HFFc6 (cell line): ENCODE measurements at places on chromosomes 2 and 18.
A peak's percentile ranks its signal among the peaks of the same experiment; 100 is the strongest.

- DNase-seq: no peak
These were observed 12.1 kb upstream of the CYBRD1 start for GRCh38 chr2:171509945-171510731.

DNA sequence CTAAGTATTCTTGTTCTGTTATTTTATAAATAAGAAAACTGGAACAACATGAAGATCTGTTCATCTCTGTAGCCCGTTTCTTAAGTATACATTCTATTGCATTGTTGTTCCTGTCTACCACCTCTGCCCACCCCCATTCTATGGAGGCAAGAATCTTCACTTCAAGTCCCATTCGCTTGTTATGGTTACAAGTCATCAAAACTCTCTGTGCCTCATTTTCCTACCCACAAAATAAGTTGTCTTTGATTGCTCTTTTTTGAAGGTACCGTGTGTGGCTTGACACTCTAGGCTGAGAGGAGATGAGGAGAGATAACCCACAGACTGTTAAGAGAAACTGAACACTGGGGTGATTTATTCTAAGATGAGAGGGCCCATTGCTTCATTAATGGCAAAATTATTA is 2.9 kb upstream of the EVA1A start:
- DNase-seq: no peak

DNA sequence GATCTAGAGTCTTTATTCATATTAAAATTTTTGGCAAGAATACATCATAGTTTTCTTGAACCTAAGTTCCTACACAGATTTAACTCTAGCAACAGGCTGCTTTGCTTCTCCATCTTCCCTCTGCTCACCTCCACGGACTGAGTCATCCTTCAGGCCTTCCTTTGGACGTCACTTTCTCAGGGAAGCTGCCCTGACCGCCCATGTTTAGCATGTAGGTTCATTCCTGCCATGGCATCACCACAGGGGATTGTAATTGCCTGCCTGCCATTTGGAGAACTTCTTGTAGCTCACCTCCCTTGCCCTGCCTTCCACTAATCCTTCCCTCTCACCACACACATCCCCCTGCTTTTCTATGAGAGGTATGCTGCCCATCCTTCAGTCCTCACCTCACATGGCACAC is 43.9 kb upstream of the B3GNT2 start:
- peak; percentile 56 for DNase-seq

DNA sequence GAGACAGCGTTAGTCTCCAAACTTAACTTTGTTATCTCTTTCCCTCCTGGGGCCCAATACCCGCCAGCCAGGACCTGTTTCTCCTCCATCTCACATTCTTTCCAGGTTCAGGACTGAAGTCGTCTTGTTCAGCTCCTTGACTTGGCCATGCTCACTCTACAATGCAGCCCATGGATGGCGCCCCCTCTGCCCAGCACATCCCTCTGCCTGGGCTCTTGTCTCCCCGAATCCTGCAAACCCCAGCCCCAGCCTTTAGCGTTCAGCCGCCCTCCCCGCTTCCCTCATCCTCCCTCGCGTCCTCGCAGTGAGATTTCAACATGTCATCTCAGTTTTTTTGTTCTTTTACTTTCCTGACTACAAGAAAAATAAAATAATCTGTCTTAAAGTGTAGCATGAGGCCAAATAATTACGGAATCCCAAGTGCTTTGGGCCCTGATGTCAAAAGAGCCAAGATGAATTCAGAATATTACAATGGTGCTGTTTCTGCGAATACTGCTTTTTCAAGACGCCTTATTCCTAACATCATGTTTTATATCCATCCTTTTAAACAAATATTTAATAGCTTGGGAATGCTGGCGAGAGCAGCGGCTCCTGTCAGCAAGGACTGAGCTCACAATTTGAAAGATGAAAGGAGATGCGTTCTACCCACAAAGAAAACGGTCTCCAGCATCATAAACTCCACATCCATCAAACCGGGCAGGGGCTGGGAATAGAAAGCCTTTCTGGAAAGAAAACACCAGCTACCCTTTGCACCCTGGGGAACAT is 1.0 kb downstream of the FAM178B start:
- DNase-seq: no peak

DNA sequence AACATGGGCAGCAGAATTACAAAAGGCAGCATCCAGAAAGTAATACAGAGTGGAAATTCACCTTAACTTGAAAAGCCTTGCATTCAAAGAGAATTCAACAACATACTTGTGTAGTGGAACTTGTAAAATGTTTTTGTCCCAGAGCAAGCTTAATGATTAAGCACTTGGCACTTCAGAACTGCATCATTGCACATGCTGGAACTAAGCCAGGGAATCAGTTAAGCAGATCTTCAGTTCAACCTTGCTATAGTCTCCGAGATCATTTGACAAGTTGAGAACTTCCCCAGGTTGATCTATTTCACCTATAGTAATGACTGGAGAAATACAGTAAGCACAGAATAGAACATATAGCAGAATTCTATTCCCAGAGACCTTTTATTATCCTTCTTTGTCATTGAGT is 1337.2 kb upstream of the NXPH2 start:
- DNase-seq: no peak

- no peak for DNase-seq
These were observed 11.0 kb upstream of the SMCHD1 start for GRCh38 chr18:2644535-2644934.

DNA sequence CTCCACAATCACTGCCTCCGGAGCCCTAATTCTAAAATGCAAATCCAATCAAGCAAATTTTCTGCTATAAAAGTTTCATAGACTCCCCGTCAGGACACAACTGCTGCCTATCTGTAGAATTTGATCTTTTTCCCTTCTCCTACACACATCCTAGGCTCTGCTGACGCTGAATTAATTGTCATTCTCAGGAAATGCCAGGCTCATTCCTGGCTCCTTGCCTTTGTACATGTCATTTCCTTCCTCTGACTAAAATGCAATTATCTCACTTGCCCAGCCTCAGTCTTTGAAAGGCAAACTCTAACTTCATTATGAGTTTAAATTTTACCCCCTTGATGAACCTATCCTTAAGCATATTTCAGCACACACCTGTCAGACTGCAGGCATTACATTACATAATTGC is 844.9 kb upstream of the CRIM1 start:
- DNase-seq: no peak

- no peak for DNase-seq
These were observed 177.9 kb upstream of the SLC14A2 start for GRCh38 chr18:45437366-45437765.

DNA sequence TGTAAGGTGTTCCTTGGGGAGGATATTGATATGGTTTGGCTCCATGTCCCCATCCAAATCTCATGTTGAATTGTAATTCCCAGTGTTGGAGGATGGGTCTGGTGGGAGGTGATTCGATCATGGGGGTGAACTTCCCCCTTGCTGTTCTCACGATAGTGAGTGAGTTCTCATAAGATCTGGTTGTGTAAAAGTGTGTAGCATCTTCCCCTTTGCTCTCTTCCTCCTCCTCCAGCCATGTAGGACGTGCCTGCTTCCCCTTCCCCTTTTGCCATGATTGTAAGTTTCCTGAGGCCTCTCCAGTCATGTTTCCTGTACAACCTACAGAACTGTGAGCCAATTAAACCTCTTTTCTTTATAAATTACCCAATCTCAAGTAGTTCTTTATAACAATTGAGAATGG is 458.7 kb downstream of the LPIN1 start:
- no peak for DNase-seq

GRCh38 chr2:180690611-180691010 is 289.8 kb upstream of the UBE2E3 start:
- DNase-seq: peak; percentile 82

DNA sequence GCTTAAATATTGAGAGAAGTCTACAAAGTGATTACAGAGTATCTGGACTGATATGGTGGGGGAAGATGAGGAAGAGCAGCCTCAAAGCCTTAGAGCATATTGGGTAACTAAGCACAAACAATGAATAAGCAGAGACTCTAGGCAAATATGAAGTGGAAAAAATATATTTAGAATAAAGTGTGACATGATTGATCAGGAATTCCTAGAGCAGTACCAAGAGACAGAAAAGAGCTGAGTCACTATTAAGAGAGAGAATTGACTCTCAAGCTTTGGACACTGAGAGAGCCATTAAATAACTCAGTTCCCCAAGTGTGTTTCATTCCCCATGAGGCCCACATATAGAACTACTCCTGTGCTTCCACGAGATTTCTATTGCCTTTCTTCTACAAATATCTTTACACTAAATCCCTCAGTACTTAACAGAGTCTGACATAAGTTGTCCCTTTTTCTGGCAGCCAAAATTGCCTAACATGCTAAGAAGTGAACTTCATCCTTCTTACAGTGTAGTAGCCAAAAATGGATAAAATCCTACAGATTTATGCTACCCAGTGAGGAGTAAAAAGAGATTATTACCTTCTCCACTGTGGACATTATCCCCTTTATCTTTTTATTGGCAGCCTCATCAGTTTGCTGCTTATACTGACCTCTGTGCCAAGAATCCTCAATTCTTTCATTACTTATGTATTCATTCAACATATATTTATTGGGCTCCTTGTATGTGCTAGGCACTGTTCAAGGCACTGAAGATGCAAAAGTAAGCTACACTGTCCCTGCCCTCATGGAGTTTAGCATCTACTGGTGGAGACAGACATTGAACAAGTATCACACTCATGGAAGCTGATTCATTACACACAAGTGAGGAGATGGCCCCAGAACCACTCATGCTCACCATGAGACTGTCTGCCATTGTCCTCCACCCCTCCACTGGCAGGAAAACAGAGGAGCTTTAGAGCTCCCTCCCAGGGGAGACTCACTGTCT is 45.4 kb downstream of the SLC40A1 start:
- DNase-seq: peak; percentile 60

GRCh38 chr2:118670276-118670675 is 177.2 kb downstream of the EN1 start:
- no peak for DNase-seq

GRCh38 chr2:46332686-46333281 is 35.6 kb downstream of the EPAS1 start:
- peak; percentile 37 for DNase-seq

- DNase-seq: no peak
These were observed 197.9 kb upstream of the LRRTM4 start for GRCh38 chr2:77720115-77720514.

DNA sequence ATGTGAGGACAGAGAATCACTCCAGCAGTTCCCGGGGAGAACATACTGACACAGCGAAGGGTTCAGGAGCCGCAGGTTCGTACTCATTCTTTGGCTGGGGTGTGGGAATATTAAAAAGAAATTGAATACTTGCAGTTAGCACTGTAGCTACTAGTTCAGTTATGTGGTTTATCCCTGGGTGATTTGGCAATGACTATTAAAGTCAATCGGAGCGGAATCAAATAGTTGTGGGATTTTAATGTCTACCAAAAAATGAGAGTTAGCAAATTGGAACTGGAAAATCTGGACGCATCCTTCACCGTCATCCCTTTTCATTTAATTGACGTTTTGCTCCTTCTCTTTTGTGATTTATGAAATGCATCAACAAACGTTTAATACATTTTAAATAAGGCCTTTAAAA is 50.8 kb downstream of the GBX2 start:
- no peak for DNase-seq

DNA sequence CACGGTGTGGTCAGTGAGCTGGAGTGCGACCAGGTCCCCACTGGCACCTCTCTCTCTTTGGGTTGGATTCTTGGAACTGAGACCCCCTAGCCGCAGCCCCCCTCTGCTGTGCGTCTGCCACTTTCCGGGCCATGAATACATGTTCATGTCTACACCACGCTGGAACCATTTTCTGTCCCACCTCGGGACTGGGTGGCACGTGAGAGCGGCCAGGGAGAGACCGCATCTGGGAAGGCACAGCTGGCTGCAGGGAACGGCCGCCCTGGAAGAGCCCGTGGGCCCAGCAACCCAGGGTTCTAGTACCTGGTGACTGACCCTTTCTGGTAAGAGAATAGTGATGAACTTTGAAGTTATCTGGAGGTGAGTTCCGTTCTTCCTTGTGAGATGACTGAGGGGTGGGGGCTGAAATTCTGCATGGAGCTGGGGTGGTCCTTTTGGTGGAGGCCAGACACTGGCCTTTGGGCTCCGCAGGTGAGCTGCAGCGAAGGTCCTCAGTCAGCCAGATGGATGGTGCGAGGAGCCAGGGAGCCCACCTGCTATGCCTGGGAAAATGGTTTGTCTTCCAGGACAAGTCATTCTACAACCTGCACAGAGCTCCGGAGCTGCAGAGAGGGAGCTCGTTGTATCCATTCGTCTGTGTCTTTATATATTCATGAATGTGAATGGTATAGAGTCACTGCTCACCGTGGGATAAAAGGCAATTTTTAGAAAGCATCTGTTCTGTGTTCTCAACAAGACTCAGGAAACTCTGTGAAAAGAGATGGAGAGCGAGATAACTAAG is 223.5 kb downstream of the NDUFA10 start:
- DNase-seq: no peak

- DNase-seq: no peak
These were observed 46.4 kb downstream of the ADI1 start for GRCh38 chr2:3472966-3473365.

DNA sequence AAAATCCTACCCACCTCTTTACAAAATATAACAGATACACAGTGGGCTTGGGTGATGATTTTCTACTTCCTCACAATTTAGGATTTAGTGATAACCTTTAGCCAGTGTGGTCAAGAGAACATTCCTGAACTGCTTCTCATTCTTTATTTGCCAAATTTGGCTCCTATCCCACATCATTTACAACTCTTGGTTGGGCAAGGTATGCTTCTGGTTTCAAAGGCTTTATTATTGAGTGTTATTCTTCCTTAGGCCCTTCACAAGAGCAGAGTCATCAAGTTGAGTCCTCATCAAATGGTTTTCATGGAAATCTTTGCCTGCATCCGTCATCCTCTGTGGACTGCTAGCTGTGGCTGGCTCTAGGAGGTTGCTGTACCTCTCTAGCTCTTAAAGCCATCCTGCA is 472.0 kb upstream of the ETAA1 start:
- peak; percentile 57 for DNase-seq

DNA sequence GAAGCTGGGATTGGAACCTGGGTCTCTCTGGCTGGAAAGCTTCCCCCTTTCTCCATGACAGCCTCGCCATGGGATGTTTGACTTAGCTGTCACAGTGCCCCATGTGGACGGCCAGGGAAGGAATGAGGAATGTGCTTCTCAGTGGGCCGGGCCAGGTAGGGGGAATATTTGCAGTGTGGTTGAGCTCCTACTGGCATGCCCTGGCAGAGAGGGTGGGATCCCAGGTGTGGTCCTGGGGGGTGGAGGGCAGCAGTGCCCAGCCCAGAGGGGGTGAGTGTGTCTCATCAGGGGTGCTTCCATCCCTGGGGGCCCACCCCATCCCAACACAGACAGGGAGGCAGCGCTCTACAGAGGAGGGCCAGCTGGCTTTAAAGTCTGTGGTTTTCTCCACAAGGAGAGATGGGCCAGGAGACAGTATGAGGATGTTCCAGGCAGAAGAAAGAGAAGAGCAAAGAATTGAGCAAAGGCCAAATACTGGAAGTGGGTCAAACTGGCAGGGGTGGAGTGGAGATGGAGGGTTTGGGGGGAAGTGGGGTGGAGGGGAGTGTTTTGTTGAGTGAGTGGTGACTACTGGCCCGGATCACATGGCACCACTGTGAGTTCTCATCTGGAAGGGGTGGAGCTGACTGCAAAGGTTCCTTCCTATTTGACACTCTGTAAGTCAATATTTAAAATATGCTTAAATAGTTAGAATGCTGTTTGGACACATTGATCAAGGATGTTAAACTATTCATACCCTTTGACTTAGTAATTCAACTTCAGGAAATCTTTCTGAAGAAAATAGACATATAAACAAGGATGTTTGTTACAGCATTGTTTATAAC is 94.0 kb downstream of the MYCN start:
- DNase-seq: no peak
